ENCODE measurements at places on chromosomes 2 and 18.

GRCh38 chr2:210445732-210446131, 30.8 kb downstream of the LANCL1 start:
- no peak for DNase-seq

- DNase-seq = no peak
Measured at GRCh38 chr2:96828874-96829273, 12.8 kb downstream of the CNNM3 start.

DNA sequence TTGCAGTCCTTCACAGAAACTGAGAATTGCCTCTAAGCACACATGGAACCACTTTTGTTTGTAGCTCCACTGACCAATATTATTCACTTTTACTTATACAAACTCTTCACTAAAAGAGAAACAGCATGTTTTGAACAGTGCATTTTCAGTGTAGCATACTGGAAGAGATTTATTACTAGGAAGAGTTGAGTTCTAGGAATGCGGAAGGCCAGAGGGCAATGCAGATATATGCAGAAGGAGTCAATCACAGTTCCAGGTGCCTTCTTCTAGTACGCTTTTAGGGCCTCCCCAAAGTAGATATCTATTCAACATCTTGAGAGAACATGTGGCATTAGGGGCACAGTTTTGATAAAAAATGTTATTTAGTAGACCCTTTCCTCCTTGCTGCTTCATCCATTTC, 1654.0 kb upstream of the ZEB2 start:
- DNase-seq = no peak

DNA sequence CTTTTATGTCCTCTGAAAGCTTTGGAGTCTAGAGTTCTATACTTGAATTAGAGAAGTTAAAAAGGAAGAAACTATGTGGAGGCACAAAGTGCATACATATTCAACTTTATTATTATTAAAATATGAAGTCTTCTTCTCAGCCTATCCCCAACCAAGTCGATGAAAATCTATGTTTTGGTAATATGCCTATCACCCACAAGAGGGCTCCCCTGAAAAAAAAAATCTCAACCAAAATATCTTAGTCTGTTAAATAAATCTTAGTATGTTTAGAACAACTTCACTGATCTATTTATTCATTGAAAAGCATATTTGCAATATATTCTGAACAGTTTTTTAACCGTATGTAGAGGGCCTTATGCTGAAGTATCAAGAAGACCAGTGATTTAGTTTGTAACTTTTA, 804.5 kb downstream of the TDRD15 start:
- no peak for DNase-seq

DNA sequence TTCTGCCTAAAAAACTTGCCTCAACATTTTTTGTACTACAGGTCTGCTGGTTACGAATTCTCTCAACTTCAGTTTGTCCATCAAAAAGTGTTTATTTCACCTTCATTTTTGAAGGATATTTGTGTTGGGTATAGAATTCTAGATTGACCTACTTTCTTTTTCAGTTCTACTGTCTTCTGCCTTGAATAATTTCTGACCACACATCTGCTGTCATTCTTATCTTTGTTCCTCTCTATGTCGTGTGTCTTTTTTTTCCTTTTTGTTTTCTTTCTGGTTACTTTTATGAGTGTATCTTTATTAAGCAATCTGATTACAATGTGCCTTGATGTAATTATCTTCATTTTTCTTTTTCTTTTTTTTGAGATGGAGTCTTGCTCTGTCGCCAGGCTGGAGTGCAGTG, 25.3 kb downstream of the ADCY3 start:
- DNase-seq = no peak

DNA sequence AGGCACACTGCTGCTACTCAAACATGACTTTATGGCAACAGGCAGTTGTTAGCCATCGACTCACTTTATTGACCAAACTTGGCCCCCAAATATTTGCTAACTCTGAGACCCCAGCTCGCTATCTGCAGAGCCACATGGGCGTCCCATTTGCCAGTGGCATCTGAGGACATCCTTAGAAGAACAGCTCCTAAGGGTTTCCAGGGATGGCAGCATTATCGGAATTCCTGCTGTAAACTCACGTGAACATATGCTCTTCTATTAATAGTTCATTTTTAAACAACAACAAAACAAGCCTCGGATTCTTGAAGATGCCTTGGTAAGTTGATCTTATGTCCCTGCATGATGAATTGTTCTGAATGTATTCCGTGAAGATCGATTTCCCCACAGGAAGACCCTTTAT, 181.0 kb downstream of the LDLRAD4 start:
- DNase-seq = no peak
